AG08395 (cell line): ENCODE measurements at places on chromosomes 16 and 17.

- DNase-seq, result peak; percentile 90
These were observed 6.3 kb downstream of the BCAR1 start for GRCh38 chr16:75244844-75245758.

- DNase-seq, result peak; percentile 67
These were observed 34.1 kb downstream of the TK2 start for GRCh38 chr16:66515596-66516508.

GRCh38 chr16:68346892-68347480 lies 36.2 kb downstream of the PRMT7 start:
- DNase-seq, result no peak

- peak; percentile 31 for DNase-seq
These were observed 491 bp downstream of the USP7 start for GRCh38 chr16:8963010-8963820.

DNA sequence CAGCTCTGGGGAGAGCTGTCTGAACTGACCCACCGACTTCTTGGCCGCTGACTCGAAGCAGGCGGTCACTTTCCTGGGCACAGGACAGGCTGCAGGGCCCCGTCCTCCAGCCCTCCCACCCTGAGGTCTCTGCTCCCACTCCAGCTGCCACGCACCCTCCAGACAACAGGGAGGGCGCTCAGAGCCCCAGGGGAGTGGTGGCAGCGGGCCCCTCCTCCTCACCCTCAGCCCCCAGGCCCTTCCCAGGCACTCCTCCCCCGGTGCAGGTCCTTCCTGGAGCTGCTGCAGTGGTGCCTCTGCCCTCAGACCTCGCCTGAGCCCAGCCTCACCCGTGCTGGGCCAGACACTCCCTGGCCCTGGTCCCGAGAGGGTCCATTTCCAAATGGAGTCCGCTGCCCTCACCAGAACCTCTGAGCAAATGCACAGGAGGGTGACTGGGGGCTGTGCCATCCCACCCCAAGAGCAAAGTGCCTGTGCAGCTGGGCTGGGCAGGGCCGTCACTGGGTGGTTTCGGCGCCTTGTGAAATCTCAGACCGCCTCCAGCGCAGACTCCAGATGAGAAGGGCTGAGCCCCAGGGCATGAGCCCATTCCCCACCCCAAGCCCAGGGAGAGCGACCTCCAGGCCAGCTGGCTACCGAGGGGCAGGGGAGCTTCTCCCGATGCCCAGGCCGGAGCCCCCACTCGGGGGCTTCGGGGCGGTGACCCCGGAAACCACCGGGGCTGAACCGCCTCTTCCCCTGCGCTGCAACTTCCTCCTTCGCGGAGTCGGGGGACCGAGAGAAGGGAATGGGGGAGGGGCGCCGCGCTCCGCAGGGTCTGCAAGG lies 717 bp downstream of the CYBA start:
- peak; percentile 50 for DNase-seq

GRCh38 chr16:16190546-16190945 lies 32.7 kb downstream of the ABCC6 start:
- no peak for DNase-seq

DNA sequence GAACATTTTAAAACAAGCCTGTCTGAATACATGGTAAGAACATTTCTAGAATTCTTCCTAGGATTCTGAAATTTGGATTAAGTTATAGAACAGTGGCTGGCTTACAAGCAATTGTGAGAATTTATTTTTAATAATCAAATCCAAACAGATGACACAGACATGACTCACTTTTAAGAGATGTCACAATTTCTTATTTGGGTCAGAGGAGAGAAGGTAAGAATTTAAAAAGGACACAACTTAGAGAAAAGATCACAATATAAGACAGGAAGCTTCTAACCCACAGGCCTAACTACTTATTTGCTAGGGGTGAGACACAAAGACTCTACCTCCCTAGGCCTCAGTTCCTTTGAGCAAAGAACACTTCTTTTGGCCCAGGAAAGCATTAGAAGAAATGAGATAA lies 32.7 kb downstream of the ZZEF1 start:
- DNase-seq, result peak; percentile 33

DNA sequence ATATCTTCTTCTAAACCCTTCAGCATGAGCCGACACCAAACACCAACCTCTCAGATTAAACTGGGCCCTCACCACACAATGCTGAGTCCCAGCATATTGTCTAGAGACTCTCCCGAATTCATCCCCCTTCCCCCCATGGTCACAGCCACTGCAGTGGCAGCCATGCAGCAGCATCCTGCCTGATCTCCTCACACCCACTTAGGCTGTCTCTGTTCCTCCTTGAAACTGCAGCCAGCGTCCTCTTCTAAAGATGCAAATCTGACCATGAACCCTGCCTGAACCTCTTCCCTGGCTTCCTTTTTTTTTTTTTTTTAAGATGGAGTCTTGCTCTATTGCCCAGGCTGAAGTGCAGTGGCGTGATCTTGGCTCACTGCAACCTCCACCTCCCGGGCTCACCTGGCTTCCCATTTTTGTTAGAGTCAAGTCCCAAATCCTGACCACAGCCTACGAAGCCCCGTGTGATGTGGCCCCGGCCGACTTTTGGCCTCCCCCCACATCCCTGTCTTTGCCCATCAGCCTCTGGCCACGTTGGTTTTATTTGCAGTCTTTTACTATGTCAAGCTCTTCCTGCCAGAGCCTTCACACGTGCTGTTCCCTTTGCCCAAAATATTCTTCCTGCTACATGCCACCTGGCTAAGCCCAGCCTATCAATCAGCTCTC lies 2.8 kb downstream of the FA2H start:
- no peak for DNase-seq
